ENCODE measurements at places on chromosomes 2 and 18.

GRCh38 chr2:19099181-19099580, 259.2 kb downstream of the OSR1 start:
- DNase-seq: no peak

- peak; percentile 3 for DNase-seq
Observed at GRCh38 chr2:31219131-31219969, 2.0 kb upstream of the CAPN14 start.

- no peak for DNase-seq
Observed at GRCh38 chr2:209323738-209324137, 100.1 kb upstream of the MAP2 start.

DNA sequence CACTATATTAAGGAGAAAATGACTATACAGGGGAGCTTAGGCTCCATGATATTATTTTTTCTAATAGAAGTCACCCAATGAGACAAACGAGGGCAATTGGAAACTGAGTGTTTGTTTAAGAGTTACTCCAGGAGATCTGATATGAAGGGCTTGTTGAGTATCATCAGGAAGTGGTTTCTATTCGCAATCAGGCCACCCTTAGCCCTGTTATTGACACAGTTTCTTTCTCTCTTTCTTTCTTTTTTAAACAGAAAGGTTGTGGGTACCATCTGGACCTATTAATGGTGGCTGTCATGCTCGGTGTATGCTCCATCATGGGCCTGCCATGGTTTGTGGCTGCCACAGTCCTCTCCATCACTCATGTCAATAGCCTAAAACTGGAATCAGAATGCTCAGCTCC, 117.3 kb downstream of the DPP4 start:
- DNase-seq: peak; percentile 40

DNA sequence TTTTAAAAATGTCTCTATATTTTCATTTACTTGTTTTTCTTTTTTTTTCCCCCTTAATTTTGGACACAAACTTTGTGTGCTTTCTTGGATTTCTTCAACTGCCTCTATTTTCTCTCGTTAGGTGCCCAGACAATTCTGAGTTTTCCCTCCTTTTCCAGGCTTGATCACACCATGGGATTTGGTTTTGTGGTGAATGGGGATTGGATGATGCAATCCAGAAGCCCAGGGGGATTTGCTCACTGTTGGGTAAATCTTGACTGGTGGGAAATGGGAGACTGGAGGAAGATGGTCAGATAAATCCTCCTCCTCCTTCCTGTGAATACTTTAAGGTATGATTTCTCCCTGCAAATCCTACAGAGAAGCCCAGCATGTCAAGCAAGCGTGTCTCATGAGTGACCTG, 19.5 kb upstream of the PAX8 start:
- no peak for DNase-seq

GRCh38 chr18:41864216-41864615, 90.8 kb upstream of the PIK3C3 start:
- DNase-seq: no peak

DNA sequence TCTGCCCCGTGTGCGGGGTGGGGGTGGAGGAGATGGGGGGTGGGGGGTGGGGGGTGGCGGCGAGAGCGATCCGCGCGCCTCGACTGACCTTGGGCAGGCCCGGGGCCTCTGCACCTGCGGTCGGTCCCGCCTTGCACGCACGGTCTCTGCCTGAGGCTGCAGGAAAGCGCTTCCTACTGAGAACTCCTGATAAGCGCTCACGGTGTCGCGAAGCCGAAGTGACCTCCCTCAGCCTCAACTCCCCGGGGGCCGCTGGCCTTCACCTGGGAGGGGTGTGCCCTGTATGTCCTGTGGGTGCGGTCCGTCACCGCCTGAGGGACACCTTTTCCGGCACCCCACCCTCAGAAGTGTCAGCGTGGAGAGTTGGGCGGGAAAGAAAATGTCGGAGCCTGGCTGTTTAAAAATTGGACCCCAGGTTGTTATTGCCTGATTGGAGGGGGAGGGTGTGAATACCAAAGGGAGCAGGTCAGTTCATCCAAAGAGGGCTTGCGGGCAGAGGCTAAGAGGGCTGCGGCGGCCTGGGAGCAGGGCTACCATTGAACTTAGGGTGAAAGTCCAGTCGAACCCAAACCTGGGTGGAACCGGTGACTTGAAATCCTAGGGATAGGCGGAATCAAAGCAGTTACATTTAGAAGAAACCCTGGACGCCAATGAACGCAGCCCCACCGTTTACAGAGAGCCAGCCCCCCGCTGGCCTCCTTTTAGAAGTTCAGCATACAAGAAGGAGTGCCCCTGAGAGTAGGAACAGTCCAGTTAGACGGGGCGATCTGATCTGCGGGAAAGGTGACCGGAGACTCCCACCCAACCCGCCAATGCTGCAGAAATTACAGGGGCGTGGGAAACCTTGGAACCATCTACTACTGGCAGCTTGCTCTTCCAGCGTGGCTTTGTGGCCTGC, 1.2 kb downstream of the MAL start:
- DNase-seq: peak; percentile 14

- DNase-seq: no peak
Observed at GRCh38 chr18:6132751-6133368, 237.5 kb upstream of the TMEM200C start.

- DNase-seq: no peak
Observed at GRCh38 chr2:237184192-237184918, 98.7 kb downstream of the COPS8 start.

GRCh38 chr2:14642499-14642898, 10.0 kb downstream of the LRATD1 start:
- no peak for DNase-seq

DNA sequence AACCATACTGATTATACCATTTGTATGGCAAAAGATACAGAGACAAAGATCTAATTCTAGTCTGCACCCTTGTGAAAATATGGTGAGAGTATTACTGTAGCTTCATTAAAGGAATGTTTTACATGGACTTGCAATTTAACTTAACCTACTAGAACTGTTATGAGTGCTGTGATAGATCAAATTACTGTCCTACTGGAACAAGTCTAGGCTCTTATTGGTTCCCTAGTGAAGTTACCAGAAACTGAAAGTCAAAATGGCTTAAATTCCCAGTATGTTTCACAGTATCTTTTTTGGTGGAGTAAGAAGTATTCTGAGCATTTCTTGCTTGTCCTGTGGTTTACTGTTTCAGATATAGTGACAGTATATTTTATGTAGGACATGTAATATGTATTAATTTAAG, 3.8 kb upstream of the TBR1 start:
- DNase-seq: no peak

DNA sequence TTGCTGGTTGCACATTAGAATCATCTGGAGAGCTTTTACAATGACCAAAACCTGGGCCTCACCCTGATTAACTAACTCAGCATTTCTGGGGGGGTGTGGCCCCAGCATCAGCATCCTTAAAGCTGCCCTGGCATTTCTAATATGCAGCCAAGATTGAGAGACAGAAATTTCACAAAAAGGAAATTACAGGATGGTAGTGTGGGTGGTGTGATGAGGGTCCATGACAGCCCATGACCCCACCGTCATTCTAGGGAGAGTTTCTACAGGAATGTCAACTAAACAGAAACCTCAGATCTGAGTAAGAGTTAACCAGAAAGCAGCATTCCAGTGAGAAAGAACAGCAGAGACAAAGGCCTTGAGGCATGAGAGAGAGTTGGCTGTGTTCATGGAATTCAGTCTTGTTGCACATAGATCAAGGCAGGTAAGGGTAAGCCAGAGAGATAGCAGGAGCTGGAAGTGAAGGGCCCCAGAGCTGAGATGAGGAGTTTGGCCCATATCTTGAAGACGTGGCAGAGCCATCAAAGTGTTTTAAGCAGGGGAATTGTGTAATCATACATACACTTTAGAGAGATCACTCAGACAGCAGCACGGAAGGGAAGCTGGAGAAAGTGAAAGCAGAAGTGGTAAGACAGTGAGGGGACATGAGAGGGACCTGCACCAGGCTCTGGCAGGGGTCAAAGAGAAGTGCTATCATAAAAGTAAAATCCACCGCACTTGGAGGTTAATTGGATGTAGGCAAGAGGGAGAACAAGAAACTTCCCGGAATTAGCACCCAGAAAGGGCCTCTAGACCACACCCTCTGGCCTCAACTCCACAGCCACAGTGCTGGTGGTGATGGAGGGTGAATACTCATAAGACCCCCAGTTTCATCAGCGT, 7.8 kb upstream of the TRABD2A start:
- peak; percentile 78 for DNase-seq

GRCh38 chr18:74068296-74068695, 79.3 kb downstream of the FBXO15 start:
- no peak for DNase-seq

DNA sequence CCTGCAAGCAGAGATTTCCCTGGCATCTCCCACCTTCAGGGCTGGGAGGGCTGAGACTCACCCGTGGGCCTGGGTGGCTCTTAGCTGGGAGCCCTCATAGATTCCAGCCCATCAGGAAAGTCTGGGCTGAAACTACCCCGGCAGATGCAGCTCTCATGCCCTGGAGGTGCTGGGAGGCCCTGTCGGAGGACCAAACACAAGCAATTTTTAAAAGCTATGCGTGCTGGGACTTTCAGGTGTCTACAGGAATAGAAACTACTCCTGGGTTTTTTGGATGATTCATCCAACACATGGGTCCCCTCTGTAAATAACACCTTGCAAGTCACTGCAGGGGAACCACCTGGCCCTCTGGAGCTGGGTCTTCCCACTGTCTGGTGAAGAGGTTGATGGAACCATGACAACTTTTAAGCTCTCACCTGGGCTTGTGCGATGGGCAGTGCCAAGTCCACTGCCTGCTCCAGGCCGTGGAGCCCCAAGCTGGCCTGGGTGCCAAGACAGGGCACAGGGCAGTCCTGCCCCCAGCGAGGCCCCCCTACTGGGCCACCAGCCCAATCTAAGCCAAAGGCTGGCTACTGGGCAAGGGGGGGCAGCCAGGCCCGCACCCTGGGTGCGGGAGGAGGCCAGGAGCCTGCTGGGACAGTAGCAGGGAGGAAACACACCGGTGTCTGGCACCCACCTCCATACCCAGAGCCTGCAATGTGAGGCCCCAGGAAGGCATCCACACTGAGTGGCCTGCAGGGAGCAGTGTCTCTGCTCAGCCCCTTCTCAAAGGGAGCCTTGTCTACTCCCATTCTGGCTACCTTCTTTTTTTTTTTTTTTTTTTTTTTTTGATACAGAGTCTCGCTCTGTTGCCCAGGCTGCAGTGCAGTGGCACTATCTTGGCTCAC, 1.1 kb upstream of the GPR55 start:
- no peak for DNase-seq

Data from CD4-positive, alpha-beta T cell treated with Interleukin-21 for 1 hour (primary cell).